Cerebellum (tissue), 4 donors: ENCODE measurements at places on chromosomes 1 and 21. TPM values are rescaled to one million over a fixed set of nuclear protein-coding genes. Genes with fewer than 3 reads are reported as not detected.

MARK1 gene
- 34.7 TPM for total RNA-seq

- peak; percentile 17 for DNase-seq
Observed at GRCh38 chr1:231694075-231694431, 67.5 kb downstream of the DISC1 start.

- no peak for DNase-seq
Observed at GRCh38 chr1:96918406-96918805, 196.8 kb downstream of the PTBP2 start.

GRCh38 chr1:219629296-219629880, 16.5 kb upstream of the ZC3H11B start:
- no peak for DNase-seq

OLFML2B gene
- total RNA-seq: 3.9 TPM

FGR gene
- 1.9 TPM for total RNA-seq

PTGER3 gene
- total RNA-seq: 44.7 TPM

- no peak for DNase-seq
Observed at GRCh38 chr1:155254228-155254713, 1.0 kb downstream of the ENTREP3 start.

- no peak for DNase-seq
Observed at GRCh38 chr1:235342039-235342438, 13.7 kb downstream of the GGPS1 start.

- no peak for DNase-seq
Observed at GRCh38 chr1:25711555-25712298, 88.3 kb upstream of the SELENON start.

SH3BGR gene
- total RNA-seq: 1.8 TPM

DNA sequence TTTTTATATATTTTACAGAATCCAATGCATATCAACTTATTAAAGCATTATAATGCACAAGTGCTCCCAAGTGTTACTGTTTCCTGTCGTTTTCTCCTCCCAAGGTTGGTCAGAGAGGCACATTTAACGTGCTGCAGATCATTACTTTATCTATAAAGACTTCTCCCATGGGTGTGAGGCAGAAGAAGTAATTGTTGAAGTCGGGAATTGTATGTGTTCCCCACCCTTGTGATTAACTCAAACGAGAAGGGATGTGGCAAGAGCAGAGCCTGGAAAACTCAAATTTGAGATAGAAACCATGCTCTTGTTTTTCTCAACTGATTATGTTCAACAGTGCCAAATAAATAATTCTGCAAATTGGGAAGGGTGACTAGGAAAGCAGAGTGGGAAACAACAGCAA, 412.5 kb upstream of the ADAMTS5 start:
- DNase-seq: no peak

DNA sequence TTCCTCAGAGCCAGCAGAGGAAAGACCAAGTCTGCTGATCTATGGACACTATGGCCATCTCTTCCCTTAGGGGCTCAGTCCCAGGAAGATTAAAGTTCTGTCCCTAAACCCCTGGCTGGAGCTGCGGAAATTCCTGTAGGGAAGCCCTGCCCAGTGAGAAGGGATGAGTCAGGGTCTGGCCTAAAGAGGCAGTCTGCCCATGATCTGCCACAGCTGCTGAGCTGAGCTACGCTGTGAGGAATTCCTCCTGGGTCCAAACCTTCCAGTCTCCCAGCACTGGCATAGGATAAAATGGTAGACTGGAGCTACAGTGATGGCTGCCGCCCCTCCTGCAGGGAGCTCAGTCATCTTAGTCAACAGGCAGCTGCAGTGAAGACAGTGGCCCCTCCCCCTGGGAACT, 213.7 kb downstream of the BRINP2 start:
- DNase-seq: no peak

DNA sequence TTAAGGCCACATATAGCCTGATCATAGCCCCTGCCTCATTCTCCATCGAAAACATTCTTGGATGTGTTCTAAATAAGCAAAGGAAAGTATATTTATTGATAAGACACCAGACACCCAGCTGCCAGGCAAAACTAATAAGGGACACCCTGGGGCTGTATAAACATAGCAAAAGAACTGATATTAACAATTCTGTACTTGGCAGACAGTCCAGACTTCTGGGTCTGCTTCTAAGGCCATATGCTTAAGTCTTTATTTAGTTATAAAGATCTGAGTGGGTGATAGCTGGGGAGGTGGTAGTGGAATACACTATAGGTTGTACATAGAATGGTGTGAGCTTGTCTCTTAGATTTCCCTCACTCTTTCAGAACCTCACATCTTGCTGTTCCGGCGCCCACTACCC, 3.9 kb downstream of the CKS1B start:
- DNase-seq: no peak

MARCKSL1 gene
- 164 TPM for total RNA-seq

- DNase-seq: no peak
Observed at GRCh38 chr1:97599447-97599846, 321.4 kb downstream of the DPYD start.

GRCh38 chr1:41658431-41659158, 174.1 kb upstream of the EDN2 start:
- DNase-seq: no peak

GRCh38 chr1:178155481-178156255, 61.8 kb downstream of the RASAL2 start:
- DNase-seq: no peak

GRCh38 chr1:236280438-236281197, 1.1 kb downstream of the ERO1B start:
- DNase-seq: peak; percentile 38

AMY1A gene
- total RNA-seq: not detected

PCP4 gene
- total RNA-seq: 23.8 TPM

MPZ gene
- 1.1 TPM for total RNA-seq

DNA sequence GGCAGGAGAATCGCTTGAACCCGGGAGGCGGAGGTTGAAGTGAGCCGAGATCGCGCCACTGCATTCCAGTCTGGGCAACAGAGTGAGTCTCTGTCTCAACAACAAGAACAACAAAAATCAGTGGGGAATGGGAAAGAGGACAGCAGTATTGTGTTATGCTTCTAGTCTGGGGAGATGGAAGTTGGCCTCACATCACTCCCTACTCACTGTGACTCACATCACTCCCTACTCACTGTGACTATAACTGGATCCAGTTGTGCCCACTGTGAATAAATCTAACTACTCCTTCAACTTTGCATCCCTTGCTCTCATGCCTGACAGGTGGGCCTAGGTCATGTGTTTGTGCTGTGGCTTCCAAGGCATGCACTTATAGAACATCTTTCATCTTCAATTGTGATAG, 285.4 kb upstream of the USP24 start:
- DNase-seq: no peak

DNA sequence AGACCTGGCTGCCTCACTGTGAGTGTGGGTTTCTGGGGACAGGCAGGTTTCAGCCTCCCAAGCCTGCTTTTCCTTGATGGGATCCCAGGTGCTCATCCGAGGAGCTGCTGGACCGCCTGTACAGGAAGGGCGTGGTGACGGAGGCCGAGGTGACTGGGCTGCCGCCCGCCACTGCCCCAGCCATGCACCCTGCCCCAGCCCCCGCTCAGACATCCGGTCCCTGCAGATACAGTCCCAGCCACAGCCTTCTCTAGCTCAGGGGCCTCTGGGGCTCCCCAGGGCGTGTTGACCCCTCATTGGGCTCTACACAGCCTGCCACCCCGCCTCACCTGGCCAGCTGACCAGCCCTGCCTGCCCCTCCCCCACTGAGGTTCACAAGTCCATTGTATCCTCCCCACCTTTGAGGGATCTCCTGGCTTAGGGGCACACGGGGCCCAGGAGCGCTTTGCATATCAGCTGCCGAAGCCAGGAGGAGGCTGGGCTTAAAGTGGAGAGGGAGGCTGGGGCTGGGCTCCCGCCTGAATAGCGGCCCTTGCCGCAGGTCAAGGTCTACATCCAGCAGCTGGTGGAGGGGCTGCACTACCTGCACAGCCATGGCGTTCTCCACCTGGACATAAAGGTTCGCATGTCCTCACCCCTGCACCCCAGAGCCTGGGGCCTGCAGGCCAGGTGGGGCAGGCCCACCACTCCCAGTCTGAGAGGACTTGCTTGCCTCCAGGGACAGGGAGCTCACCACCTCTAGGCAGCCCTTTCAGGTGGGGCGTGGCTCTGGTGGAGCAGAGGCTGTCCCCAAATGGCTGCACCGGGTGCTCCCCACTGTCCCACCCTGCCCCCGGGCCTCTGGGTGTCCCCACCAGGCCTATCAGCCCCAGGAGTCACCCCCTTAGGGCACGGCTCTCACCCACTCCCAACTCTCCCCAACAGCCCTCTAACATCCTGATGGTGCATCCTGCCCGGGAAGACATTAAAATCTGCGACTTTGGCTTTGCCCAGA, 38.5 kb downstream of the TRIM11 start:
- no peak for DNase-seq

CCDC181 gene
- total RNA-seq: 7.9 TPM

DNA sequence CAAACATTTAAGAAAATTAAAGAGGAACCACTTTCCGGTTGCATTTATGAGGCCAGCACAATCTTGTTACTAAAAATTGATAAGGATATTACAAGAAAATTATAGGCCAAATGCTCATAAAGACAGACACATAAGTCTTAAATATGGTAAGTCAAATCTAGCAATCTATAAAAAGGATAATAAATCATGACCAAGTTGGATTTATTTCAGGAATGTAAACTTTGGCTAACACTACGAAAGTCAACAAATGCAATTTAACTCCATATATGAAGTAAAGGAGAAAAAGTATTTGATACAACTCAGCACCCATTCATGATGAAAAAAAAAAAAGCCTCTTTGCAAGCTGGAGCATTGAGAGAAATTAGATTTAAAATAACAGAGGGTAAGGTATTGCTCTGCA, 6.3 kb downstream of the HHAT start:
- no peak for DNase-seq

DNA sequence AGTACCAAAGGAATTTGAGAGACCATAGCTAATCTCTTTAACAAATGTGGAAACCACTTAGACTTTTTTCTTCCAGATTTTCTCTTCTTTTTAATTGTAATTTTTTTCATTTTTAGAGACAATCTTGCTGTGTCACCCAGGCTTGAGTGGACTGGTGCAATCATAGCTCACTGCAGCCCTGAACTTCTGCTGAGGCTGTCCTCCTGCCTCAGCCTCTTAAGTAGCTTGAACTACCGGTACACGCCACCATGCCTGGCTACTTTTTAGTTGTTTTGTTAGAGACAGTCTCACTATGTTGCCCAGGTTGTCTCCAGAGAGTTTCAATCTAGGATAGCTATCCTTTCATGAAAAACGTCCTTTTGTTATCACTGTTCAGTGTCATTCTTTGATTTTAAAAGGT, 15.0 kb downstream of the PRRC2C start:
- DNase-seq: no peak

- DNase-seq: no peak
Observed at GRCh38 chr1:29355375-29355774, 119.1 kb downstream of the PTPRU start.
